ENCODE measurements at places on chromosomes 2 and 18.

- H3K4me3 ChIP-seq, result no peak overlapping the region
- no peak for DNase-seq
- no peaks in the 10 kb centered on the region for H3K4me1 ChIP-seq
- H3K27me3 ChIP-seq, result no peaks in the 10 kb centered on the region
Observed at GRCh38 chr2:103664690-103665089, 902.9 kb downstream of the TMEM182 start.

- H3K27me3 ChIP-seq, result peaks cover 37% of the 10 kb centered on the region
- no peak for DNase-seq
- H3K4me3 ChIP-seq, result no peak overlapping the region
Observed at GRCh38 chr2:239006622-239007285, 158.9 kb downstream of the TWIST2 start.

DNA sequence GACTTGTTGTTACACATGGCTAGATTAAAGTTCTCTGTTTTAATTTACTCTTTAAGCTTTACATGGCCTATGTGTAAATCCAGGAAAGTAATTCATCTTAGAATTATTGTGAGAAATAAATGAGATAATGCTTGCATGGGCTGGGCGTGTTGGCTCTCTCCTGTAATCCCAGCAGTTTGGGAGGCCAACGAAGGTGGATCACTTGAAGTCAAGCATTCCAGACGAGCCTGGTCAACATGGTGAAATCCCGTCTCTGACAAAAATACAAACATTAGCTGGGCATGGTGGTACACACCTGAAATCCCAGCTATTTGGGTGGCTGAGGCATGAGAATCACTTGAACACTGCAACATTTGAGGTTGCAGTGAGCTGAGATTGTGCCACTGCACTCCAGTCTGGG is 4.3 kb upstream of the RIF1 start:
- H3K27ac ChIP-seq, result no peak overlapping the region
- H3K4me1 ChIP-seq, result peaks cover 3% of the 10 kb centered on the region
- H3K4me3 ChIP-seq, result no peak overlapping the region
- no peak for DNase-seq
- H3K27me3 ChIP-seq, result no peaks in the 10 kb centered on the region

DNA sequence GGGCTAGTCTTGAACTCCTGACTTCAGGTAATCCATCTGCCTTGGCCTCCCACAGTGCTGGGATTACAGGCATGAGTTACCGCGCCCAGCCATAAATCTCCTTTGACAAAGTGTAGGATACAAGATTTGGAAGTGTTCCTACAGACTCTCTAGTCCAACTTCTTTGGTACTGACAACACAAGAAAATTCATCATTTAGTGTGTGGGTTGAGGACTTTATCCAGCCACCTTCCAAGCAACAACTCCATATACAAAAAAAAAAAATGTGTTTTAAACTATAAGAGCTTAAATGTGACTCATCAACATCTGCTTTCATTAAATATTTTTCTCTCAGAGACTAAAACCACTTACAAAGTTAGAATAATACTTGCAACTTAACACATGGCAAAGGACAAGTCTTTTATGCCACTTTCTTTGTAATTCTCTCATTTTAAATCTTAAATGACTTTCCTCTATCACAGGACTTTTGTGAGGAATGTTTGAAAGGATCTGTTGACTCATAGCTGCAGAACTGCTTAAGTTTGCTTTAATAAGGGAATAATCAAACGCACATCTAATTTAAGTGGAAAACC is 46.2 kb upstream of the ITGAV start:
- H3K4me3 ChIP-seq, result no peak overlapping the region
- no peaks in the 10 kb centered on the region for H3K27me3 ChIP-seq
- DNase-seq, result no peak
- H3K27ac ChIP-seq, result peak overlapping the region; percentile 90
- peaks cover 17% of the 10 kb centered on the region for H3K4me1 ChIP-seq
- H3K36me3 ChIP-seq, result no peaks in the 10 kb centered on the region

- H3K4me1 ChIP-seq, result no peaks in the 10 kb centered on the region
- H3K27ac ChIP-seq, result no peak overlapping the region
- DNase-seq, result no peak
Observed at GRCh38 chr2:201538025-201538424, 86.5 kb downstream of the STRADB start.

GRCh38 chr2:20327370-20327769 is 23.3 kb downstream of the PUM2 start:
- peaks cover 24% of the 10 kb centered on the region for H3K4me1 ChIP-seq
- no peak overlapping the region for H3K4me3 ChIP-seq
- H3K27ac ChIP-seq, result peak overlapping the region; percentile 75
- DNase-seq, result no peak
- H3K36me3 ChIP-seq, result peaks cover 48% of the 10 kb centered on the region

DNA sequence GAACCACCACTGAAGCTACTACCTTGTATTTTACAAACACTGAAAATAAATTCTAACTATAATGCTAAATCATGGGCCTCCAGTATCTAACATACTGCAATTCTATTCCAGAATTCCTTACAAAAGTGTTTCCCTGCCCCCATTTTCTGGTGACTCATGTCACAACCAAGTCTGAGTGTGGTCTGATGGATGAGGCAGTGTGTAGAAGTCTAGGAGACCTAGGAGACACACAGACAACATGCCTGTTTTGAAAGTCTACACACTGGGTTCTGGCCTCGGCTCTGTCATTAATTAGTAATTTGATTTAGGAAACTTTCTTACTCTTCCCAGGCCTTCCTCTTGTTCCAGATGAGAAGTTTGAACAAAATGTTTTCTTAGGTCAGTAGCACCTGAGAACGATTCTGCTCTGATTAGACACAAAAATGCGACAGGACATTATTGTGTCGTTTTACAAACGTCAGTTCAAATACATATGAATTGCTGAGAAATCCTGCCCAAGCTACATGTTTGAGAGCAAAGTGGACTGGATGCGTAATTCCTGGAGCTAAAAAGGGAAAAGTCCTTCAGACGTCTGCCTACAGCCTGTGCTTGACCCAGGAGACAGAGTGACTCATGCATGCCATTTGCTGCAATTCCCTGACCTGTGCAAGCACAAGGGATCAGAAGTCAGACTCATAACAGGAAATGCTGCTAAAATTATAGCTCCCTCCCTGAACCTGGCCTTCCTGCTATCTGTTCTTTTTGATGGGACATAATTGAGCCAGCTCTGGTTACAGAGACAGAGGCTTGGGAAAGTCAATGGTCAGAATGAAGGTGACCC is 494.4 kb downstream of the SOX11 start:
- H3K4me3 ChIP-seq, result no peak overlapping the region
- H3K27ac ChIP-seq, result peak overlapping the region; percentile 22
- no peak for DNase-seq
- H3K36me3 ChIP-seq, result no peaks in the 10 kb centered on the region
- peaks cover 49% of the 10 kb centered on the region for H3K4me1 ChIP-seq

All from mesothelial cell of epicardium (in vitro differentiated cells).